Activated gamma-delta T cell treated with Interleukin-2 at 50 U/mL for 16 hours (primary cell): ENCODE measurements at places on chromosomes 11 and 22.

- DNase-seq: no peak
Observed at GRCh38 chr22:45503050-45503815, 550 bp downstream of the FBLN1 start.

DNA sequence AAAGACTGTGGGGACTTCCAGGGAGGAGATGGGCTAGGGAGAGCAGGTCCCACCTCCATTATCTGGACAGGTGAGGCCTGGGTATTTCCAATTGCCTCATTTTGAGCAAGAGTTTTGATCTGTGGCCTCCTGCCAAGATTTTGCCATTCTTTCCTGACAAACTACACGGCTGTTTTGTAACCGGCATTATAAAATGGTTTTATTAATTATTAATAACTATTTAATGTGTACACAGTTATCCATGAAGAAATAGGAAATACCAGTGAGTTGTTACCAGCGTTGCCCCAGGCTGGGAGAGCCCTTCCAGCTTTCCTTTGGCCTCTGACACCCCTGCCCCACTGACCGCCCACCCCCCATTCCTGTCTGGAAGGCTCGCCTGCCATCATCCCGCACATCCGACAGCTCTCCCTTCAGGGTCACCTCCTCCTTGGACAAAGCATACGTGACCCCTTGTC is 14.9 kb upstream of the SEC14L3 start:
- no peak for DNase-seq

DNA sequence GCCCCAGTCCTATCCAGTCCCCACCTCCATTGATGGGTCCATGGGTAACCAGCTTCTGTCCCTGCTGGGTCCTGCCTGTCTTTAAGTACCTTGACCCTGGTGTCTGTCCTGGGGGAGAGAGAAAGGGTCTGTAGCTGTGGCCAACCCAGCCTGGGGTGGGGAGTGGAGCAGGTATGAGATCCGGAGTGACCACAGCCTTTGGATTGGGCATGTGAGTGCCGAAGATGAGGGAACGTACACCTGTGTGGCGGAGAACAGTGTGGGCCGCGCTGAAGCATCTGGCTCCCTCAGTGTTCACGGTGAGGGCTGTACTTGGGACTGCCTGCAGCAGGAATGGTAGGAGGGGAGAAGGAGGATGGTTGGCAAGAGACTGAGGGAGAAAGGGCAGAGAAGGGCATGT is 5.2 kb downstream of the ROBO3 start:
- DNase-seq: no peak

GRCh38 chr11:29129844-29130243 is 887.0 kb downstream of the KCNA4 start:
- no peak for DNase-seq

DNA sequence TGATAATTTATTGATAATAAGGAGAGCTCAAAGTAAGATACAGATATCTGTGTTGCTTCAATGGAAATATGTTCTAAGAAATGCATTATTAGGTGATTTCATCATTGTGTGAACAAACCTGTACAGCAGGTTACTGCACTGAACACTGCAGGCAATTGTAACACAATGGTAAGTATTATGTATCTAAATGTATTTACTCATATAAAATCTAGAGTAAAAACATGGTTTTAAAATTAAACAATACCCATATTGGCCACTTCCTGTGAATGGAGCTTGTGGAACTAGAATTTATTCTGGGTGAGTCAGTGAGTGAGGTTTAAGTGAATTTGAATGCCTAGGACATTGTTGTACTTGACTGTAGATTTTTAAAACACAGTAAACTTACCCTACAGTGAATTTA is 722.9 kb upstream of the RAG2 start:
- DNase-seq: no peak

DNA sequence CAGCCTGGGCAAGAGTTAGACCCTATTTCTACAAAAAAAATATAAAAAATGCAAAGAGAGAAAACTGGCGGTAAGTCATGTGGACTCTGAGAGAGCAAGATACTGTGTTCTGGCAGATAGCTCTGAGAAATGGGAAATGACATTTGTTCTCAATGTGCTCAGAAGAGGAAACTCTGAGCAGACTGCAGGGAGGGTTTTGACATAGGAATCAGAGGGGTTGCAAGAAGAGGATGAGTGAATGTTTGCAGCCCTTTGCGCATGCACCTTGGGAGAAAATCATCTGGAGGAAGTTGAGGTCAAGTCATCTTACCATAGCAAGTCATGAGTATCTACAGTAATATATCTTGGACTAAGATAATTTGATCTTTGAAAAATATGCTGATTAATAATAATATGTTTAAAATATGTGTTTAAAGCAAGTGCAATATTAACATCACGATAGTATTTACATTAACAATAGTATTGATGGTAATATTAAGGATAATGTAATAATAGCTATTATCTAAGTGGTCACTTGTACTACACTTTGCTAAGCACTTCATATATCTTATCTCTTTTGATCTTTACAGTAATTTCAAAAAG is 2.6 kb downstream of the ACER3 start:
- DNase-seq: no peak

DNA sequence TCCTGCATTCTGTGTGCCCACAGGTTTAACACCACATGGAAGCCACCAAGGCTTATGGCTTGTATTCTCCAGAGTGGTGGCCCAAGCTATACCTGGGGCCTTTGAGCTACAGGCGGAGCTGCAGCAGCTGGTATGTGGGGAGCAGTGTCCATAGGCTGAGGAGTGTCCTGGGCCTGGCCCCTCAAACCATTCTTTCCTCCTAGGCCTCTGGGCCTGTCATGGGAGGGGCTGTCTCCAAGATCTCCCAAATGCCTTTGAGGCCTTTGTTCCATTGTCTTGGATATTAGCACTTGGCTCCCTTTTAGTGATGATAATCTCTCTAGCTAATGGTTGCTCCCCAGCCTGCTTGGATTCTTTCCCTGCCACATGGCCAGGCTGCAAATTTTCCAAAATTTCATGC is 6.4 kb upstream of the TBC1D22A start:
- DNase-seq: no peak

GRCh38 chr11:62393735-62394134 is 25.1 kb upstream of the SCGB1A1 start:
- DNase-seq: no peak

DNA sequence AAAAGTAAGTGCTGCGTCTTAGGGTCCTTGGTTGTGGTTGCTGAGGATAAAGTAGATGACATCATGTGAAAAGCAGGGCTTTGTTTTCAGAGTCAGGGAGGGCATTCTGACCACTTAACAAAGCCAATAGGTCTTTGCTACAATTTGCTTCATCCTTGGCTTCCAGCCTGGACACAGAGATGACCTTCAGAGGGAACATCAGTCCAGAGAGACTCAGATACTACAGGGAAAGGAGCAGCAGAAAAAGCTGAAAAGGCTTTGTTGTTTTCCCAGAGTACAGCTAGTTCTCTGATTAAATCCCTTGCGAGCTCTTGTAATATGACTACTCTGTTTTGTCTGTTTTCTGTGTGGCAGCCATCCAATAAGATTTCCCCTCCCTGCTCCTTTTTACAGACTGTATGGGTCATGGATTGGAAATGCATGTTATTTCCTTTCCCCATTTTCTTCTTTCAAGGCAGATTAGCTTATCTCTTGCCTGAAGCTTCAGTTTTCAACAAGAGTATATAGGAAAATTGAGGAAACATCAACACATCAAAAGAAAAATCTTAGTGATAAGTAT is 31.9 kb downstream of the ATG13 start:
- DNase-seq: no peak
